ENCODE measurements at places on chromosomes 3 and 15. TPM values are rescaled to one million over a fixed set of nuclear protein-coding genes. Genes with fewer than 3 reads are reported as not detected.
A peak's percentile ranks its signal among the peaks of the same experiment; 100 is the strongest.

The GPR176 gene
- 12.7 TPM for total RNA-seq

The AADAC gene
- total RNA-seq = 0.26 TPM

The RPN1 gene
- total RNA-seq = 320 TPM

The GLDN gene
- total RNA-seq = 0.57 TPM

The ATP13A5 gene
- total RNA-seq = not detected

The CELSR3 gene
- 7.7 TPM for total RNA-seq

The ATP8B4 gene
- not detected for total RNA-seq

- H3K4me3 ChIP-seq = no peak overlapping the region
- H3K4me1 ChIP-seq = no peaks in the 10 kb centered on the region
- no peak overlapping the region for H3K27ac ChIP-seq
- no peaks in the 10 kb centered on the region for H3K36me3 ChIP-seq
Observed at GRCh38 chr15:79676621-79677020, 220.2 kb downstream of the MTHFS start.

- no peaks in the 10 kb centered on the region for H3K36me3 ChIP-seq
- H3K27ac ChIP-seq = no peak overlapping the region
- no peaks in the 10 kb centered on the region for H3K27me3 ChIP-seq
- H3K4me1 ChIP-seq = no peaks in the 10 kb centered on the region
- no peak for DNase-seq
Observed at GRCh38 chr15:70039917-70040316, 57.8 kb downstream of the TLE3 start.

GRCh38 chr3:128362026-128362965, 104.4 kb downstream of the DNAJB8 start:
- no peaks in the 10 kb centered on the region for H3K4me1 ChIP-seq
- H3K27ac ChIP-seq = no peak overlapping the region
- H3K27me3 ChIP-seq = no peaks in the 10 kb centered on the region
- DNase-seq = no peak

GRCh38 chr3:52723935-52724334, 18.0 kb downstream of the SPCS1 start:
- H3K36me3 ChIP-seq = no peaks in the 10 kb centered on the region
- H3K27ac ChIP-seq = no peak overlapping the region
- no peak for DNase-seq
- no peaks in the 10 kb centered on the region for H3K27me3 ChIP-seq
- H3K4me3 ChIP-seq = no peak overlapping the region
- no peaks in the 10 kb centered on the region for H3K4me1 ChIP-seq

DNA sequence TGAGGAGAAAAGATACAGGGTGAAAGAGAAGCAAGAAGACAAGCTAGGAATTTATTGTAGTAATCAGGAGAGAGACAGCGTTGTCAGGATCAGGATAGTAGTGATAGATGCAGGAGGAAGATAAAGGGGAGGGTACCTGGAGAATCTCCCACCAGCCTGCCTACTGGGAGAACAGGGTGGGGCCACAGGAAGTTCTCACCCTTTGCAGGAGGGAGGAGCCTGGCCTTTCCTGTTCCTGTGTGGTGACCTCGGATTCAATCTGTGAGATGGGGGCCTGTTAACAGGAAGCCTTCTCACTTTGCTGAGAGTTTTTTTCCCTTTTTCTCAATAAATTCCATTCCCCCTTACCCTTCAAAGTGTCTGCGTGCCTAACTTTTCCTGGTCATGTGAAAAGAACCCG, 37.6 kb downstream of the GMPS start:
- no peak overlapping the region for H3K4me3 ChIP-seq
- H3K27ac ChIP-seq = no peak overlapping the region

DNA sequence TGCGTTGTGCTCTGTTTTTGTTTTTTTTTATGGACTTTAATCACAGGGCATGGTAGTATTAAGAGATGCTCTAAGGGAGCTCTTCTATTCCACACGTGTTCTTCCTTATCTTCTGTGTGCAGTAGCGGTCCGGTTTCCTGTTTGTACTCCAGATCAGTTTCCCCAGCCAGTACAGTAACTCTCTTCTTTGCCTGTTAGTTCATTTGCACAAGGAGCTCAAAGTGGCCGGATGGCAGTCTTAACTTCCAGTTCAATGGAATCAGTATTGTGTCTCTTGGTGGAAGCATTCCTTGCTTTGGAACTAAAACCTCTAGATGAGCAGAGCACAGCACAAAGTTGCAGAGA, 122.0 kb downstream of the KLF13 start:
- no peak overlapping the region for H3K27ac ChIP-seq
- no peaks in the 10 kb centered on the region for H3K4me1 ChIP-seq
- no peaks in the 10 kb centered on the region for H3K27me3 ChIP-seq
- H3K4me3 ChIP-seq = no peak overlapping the region
- H3K36me3 ChIP-seq = no peaks in the 10 kb centered on the region

DNA sequence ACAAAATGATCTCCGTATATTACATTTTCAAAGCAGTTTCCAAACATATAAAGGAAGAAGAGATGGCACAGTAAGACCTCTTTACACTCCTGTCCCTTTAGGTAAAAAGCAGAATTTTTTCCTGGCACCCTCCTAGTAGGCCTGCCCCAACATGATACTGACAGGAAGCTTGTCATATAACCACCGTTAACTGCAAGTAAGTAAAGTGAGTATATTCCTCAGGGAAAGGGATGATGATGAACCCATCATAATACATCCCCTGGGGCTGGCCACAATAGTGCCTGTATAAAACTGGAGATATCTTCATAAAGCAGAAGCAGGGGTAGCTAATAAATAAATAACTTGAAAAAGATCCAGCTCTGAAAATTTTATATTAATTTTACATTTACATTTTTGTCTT, 893.0 kb downstream of the DIPK2A start:
- no peak overlapping the region for H3K4me3 ChIP-seq
- H3K4me1 ChIP-seq = no peaks in the 10 kb centered on the region
- H3K27me3 ChIP-seq = no peaks in the 10 kb centered on the region
- no peak for DNase-seq
- no peak overlapping the region for H3K27ac ChIP-seq
- H3K36me3 ChIP-seq = no peaks in the 10 kb centered on the region

GRCh38 chr3:14231998-14232501, 53.4 kb downstream of the LSM3 start:
- H3K4me3 ChIP-seq = no peak overlapping the region
- no peak for DNase-seq
- H3K36me3 ChIP-seq = no peaks in the 10 kb centered on the region
- H3K4me1 ChIP-seq = no peaks in the 10 kb centered on the region

DNA sequence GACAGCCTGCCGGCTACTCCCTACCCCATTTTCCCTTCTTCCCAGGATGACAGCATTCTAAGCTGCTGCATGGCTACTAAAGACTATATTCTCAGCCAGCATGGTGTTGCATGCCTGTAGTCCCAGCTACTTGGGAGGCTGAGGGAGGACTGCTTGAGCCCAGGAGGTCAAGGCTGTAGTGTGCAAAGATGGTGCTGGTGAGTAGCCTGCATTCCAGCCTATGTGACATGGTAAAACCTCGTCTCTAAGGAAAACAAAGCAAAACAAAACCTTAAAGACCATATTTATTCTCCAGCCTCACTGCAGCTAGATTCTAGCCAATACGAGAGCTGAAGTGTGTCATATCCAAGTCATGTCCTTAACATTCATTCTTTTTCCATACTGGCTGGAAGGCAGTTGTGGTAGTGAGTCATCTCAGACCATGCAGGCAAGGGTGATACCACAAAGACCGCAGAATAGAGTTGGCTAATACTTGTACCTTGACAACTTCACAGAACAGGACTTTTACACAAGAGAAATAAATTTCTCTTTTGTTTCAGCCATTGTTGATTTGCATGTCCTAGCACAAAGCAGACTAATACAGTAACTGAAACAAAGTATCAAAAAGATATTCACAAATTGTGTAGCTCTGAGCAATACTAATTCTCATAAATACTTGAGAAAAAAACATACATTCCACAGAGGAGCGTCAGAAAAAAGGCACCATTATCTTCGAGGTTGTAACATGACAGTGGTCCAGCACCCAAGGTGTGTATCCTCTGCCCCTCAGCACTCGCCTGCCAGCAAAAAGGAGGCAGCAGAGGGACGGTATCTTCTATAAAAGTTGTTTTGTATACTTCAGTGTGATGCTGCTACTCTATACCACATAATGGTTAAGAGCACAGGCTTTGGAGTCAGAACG, 14.8 kb downstream of the PBRM1 start:
- no peaks in the 10 kb centered on the region for H3K27me3 ChIP-seq
- peaks cover 6% of the 10 kb centered on the region for H3K36me3 ChIP-seq
- peak overlapping the region; percentile 80 for H3K27ac ChIP-seq

DNA sequence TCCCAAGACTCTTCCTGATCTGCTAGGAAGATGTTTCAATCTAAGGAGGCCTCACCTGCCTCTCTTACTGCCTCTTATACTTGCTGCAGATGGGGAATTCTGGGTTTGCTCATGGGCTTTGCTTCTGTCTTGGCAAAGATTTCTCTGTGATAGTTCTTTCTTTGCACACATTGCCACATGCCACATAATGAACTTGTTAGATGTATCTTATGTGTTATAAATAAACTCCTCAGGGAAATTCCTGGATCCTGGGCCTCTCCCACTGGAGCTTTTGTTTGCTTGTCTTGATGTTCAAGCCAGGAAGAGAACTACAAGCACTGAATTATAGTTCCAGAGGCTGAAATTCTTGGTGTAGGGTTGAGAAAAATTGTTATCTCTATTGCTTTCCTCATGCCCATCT, 12.2 kb downstream of the RTP1 start:
- peaks cover 20% of the 10 kb centered on the region for H3K27me3 ChIP-seq
- no peaks in the 10 kb centered on the region for H3K36me3 ChIP-seq
- no peaks in the 10 kb centered on the region for H3K4me1 ChIP-seq
- no peak overlapping the region for H3K4me3 ChIP-seq
- H3K27ac ChIP-seq = no peak overlapping the region
- no peak for DNase-seq

DNA sequence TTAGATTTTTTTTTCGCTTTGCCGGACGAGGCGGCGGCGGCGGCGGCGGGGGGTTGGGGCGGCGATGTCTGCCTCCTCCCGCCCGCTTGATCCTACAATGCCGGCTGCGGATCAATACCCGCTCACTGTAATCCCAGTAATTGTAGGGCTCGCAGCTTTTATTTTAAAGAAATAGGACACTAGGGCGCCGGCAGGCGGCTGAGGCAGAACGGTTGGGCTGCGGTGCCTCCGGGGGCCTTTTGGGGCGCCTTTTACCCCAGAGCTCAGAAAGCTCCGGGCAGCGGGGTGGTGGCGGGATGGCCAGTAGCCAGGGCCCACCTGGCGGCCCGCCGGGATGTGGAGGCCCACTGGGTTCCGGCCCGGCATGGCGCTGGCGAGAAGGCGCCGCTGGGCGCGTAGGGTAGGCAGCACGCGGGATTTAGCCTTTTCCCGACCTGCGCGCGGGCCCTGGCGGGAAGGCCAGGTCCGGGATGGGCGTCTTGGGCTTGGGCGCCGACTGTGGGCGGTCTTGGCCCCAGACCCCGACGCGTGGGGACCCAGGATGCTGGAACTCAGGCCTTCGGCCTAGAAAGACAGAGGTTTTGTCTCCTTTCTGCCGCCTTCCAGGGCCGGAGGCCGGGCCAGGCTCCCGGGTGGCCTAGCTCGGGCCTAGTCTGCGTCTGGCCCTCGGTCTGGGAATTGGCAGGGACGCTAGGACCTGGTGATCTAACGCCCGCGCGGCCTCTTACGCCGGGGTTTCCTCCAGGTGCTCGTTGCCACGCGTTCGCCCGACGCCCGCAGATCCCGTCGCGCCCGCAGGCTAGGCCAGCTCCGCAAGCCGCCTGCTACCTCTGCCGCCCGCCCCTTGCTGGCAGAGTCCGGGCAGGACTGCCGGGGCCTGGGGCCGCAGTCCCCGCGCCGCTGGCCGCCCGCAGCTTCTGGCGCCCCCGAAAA, 15.5 kb upstream of the ONECUT1 start:
- H3K36me3 ChIP-seq = no peaks in the 10 kb centered on the region
- H3K27me3 ChIP-seq = peaks cover 11% of the 10 kb centered on the region
- H3K27ac ChIP-seq = no peak overlapping the region
- no peak overlapping the region for H3K4me3 ChIP-seq

DNA sequence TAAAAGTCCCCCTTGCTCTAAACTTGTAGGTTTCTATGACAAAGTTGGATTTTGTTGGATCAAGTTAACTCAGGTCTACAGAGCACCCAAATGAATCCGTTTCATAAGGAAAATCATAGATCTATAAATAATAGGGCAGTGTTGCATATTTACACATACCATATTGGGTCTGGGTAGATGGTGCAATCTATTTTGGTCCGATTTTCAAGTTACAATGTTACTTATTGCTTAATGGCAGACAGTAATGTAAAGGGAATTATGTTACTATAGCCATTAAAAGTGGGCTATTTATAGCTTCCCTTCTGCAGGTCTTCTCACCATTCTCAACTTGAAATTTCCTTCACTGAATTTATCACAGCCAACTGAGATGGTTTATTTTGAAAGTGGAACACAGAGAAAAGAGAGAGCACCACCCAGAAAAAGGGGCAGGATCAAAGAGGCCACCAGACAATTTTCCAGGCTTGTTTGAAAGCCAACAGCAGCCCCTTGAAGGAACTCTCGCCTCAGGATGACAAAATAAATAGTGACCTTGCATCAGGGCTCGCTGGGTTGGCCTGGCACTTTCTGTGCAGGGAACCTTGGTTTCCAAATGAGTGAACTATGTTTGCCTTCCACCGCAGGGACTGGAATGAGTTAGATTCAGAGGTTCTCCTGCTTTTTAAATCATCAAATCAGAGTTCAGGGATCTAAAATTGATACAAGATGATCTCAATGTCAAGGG, 260.2 kb upstream of the HES1 start:
- no peaks in the 10 kb centered on the region for H3K36me3 ChIP-seq
- peaks cover 22% of the 10 kb centered on the region for H3K4me1 ChIP-seq
- H3K4me3 ChIP-seq = no peak overlapping the region
- peak overlapping the region; percentile 3 for H3K27ac ChIP-seq

DNA sequence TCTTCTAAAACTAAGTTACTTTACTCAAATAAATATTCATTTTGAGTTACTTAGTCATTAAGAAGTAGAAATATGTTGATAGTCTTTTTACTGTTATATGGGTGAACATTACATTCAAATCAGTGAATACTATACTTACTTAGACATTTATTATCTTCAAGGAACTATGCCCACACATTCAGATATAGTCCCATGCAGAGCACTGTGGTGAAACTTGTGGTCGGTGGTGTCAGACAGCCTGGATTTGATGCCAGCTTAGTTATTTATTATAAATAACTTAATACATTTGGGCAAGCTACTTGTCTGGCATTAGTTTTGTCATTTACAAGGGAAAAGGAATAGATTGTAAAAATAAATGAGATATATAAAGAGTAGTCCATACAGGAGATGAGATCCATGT, 149.5 kb downstream of the RAP2B start:
- H3K36me3 ChIP-seq = no peaks in the 10 kb centered on the region
- no peak overlapping the region for H3K4me3 ChIP-seq
- no peaks in the 10 kb centered on the region for H3K27me3 ChIP-seq
- no peak for DNase-seq

DNA sequence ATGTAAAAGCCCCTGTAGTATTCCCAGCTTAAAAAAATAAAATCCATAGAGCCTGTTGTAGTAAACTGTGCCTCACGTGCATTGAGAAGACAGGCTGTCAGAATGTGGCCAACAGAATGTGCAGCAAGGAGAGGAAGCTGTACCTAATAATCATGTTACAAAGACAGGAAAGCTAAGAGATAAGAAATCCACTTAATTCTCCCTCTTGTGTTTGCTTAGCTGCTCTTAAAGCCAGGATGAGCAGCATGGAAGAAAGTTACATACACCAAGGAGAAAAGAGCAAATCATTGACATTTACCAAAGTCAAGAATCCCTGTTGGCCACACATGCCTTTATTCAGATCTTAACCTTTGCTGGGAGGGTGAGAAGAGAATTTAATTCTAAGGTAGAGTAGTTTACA, 85.9 kb downstream of the TNIK start:
- no peak for DNase-seq
- no peaks in the 10 kb centered on the region for H3K36me3 ChIP-seq
- no peaks in the 10 kb centered on the region for H3K4me1 ChIP-seq
- no peaks in the 10 kb centered on the region for H3K27me3 ChIP-seq

All from Panc1 (cell line).